Muscle of arm (tissue), 14 donors: ENCODE measurements at places on chromosomes 12 and 14. TPM values are rescaled to one million over a fixed set of nuclear protein-coding genes. Genes with fewer than 3 reads are reported as not detected.

DNA sequence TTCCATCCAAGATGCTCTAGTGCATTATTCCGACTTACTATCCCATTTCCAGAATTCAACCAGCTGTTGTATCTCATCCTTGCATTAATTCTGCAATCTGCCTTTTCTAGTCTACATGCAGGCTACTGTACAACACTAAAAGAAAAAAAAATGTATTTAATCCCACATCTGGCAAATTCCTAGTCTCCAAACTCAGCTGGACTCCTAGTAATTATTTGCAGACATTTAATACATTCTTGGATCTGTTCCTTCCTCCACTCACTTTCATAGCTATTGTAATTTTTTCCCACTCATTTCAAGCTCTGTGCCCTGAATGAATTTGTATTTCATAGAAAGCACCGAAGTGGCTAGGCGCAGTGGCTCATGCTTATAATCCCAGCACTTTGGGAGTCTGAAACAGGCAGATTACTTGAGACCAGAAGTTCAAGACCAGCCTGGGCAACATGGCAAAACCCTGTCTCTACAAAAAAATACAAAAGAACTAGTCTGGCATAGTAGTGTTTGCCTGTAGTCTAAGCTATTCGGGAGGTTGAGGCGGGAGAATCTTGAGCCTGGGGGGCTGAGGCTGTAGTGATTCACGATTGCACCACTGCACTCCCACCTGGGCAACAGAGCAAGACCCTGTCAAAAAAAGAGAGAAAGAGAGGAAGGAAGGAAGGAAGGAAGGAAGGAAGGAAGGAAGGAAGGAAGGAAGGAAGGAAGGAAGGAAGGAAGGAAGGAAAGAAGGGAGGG lies 39.5 kb upstream of the YAF2 start:
- DNase-seq = peak; percentile 29

Gene TAS2R8
- polyA plus RNA-seq = not detected

DNA sequence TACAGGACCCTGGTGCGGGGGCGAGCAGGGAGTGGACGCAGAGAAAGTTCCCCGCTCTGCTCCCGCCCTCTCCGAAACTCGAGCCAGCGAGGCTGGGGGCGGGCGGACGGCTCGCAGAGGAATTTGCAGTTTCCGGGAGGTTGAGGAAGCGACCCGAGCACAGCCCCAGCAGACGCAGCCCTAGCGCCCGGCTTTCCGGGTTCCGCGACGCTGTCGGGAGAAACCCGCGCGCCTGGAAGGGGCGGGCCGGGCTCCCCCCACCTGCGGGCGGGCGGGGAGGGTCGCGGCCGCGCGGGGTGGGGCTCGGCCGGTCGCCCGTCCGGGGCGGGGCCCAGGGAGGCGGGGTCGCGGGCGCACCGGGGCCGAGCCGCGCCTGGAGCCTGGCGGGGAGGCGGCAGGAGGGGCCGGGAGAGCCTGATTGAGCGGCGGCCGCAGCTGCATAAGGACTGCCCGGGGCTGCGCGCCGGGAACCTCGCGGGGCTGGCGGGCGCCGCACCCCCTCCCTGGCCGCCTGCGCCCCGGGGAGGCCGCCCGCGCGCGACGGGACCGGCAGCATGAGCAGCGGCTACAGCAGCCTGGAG lies at the start of gene RASSF3:
Gene RASSF3 (plus strand): TSS at position 417 of the 581 bp plus-strand sequence. CDS start 138 bp downstream, at position 555.
- peak; percentile 75 for DNase-seq

GRCh38 chr12:49930515-49931288 lies 19.8 kb upstream of the AQP2 start:
- no peak for DNase-seq

Gene ENDOU
- polyA plus RNA-seq = 0.29 TPM

DNA sequence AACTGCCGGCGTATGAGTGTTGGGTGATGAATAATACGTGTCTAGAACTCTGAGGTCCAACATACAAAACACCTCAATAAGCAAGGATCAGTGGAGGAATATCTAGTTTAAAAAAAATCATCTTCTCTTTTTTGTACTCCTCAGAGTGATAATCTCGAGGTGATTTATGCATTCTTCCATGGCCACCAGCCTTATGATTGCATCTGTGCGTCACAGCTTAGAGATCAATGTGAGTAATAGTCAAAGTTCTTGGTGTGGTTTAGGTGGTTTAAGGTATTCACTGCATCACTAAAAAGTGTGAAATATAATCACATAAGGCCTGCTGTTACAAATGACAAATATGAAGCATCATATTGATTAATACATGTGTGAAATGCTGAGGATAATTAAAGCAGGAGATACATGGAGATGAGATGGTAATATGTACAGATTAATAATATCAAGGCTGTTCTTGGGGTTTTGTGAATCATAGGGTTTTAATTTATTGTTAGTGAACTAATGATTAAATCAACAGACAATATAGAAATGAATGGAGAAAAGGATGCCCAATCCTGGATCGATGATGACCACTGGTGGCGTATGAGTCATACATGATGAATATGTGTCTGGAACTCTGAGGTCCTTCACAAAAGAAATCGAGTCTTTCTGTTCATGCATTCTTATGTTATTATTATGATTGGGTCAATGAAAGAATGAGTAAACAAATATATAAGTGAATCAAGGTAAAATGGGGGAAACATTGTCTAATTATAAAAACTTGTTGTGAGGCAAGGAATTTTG lies 68.8 kb upstream of the RTL1 start:
- DNase-seq = no peak

DNA sequence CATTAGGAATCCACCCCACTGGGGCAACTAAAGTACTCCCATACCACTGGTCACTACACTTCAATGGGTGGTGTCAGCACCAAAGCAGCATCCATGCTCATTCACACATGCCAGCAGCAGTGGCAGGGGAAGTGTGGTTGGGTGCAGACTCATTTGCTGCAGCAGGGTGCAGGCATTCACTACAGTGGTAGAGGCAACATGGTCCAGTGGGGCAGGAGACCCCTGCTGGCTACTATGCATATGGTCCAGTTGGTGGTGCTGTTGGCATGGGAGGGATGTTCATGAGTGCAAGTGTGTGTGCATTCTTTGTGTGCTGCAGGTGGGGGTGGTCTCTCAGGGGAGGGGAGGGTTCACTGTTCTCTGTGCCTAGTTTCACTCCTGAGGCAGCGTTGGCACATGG lies 908.4 kb upstream of the NOVA1 start:
- no peak for DNase-seq

Gene GLT8D2
- 77.0 TPM for polyA plus RNA-seq

DNA sequence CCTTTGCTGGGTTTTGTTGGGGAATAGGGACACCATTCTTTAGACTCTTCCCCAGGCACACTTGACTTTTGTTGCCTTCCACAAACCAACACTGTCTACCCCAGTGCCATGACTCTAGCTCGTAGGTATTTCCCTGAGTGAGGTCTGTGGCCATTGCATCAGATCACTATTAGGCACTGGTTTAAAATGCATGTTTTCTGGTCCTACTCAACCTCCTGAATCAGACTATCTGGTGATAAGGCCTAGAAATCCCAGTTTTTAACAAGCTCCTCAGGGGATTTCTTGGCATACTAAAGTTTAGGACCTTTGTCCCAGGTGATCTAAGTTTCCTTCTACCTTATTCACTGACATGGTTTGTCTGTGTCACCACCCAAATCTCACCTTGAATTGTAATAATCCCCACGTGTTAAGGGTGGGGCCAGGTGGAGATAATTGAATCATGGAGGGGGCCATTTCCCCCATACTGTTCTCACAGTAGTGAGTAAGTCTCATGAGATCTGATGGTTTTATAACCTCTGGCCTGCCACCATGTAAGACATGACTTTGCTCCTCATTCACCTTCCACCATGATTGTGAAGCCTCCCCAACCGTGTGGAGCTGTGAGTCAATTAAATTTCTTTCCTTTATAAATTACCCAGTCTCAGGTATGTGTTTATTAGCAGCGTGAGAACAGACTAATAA lies 87.8 kb upstream of the PSMC1 start:
- DNase-seq = no peak

DNA sequence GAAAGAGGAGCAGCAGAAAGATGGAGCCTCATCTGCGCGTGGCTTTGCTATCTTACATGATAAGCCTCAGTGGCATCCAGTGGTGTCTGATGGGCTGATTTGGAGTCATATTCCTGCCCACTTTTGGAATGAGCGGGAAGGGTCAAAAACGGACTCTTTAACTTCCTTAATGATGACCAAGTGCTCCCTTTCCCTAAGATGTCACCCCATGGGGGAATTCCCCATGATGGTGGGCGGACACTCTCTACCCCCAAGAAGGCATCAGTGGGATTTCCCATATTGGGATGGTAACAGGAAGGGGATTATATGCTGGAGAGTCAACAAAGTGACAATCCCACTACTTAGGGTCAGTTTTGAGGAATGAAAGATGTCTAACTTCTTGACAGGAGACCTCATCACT lies 110.9 kb downstream of the GPATCH2L start:
- DNase-seq = no peak

- no peak for DNase-seq
Measured at GRCh38 chr12:9626291-9626690, 18.6 kb upstream of the KLRB1 start.

DNA sequence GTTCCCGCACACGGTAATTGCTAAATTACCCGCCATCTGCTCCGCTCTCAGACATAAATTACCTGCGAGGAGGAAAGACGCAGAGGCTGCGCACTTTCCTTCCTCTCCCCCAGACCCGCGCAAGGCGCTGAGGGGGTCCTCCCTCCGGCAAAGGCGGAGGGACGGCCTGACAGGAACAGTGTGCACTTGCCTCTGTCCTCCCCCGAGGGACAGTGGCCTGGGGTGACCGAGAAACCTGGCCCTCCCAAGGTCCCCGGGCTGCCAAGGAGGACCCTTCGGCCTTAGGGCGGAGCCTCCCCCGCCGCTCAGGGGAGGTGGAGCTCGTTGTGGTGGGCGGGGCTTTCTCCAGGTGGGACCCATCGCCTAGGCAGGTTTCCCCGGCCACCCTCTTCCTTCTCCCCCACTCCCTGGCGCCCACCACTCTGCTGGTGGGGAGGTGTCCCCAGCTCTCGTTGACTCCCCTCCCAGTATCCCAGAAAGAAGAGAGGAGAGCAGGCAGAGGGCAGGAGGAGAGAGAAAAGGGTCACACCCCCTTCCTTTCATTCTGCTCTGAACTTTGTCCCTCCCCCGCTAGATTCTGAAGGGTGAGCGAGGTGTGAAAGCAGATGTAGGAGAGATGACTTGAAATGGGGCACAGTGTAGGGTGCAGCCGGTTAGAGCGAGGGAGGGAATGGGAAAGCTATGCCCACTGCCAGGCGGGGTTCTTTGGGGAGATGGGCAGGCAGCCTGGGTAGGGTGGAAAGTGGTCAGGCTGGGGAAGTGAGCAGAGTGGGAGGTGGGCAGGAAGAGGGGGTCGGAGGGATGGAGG lies 11.4 kb upstream of the CALCOCO1 start:
- no peak for DNase-seq

Gene ZBTB1
- not detected for polyA plus RNA-seq

Gene PRICKLE1
- 24.5 TPM for polyA plus RNA-seq

DNA sequence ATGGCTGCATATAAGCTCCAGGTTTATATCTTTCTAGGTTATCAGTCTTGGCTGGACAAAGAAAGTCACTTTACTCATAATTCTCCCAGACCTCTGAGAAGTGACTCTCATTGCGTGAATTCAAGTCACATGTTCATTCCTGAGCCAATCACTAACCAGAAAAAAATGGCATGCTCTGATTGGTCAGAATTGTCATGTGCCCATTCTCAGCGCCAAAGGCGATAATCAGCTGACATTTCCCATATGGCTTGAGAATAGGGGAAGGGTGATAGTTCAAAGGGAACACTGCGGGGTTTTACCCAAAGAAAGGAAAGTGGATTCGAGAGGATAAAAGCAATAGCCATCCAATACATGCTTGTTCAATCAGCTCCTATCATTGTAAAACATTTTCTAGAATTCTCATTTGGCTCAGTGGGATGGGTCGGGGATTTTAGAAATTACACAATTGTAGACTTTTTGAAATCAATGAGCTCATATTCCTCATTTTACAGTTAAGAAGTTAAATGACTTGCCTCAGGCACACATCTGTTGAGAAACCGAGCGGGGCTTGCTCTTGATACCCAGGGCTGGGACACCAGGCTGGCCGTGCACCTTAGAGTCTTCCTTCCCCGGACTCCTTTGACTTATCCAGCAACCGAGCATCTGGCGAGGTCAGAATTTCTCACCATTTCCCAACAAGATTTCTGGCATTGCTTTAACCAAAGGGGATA lies 454.0 kb upstream of the TBX3 start:
- no peak for DNase-seq

DNA sequence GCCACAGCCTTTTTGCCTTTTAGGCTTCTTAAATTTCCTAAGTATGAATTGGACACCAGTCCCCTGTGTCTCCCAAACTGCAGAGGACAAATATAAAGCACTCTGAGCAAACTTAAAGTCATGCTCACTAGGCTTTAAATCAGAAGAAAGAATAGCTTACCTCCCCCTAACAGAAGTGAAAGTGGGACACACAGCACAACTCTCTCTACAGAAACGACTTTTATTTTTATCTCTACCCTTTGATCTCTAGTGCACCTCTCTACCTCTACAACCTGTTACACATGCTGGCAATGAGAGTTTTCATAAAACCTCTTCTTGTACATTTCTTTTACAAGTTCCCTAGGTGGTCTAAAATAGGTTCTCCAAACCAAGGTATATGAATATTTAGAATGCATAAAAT lies 19.7 kb downstream of the IAPP start:
- no peak for DNase-seq

Gene ASCL1
- not detected for polyA plus RNA-seq

DNA sequence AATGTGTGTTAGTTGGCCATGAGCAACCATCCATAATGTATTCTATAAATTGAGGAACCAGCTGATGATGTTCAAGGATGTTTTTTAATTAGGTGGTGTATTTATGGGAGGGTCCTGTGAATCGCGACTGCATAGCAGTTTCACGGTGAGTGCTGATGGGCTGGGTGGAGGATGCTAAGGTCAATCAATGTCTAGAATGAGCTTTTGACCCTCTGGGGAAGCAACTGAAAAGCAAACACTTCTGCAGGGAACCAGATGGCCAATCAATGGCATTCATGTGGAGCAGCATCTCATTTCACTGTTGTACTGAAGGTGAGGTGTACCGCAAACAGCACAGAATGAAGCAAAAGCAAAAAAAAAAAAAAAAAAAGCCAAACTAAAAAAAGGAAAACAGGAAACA lies 676.1 kb upstream of the TMEM132C start:
- no peak for DNase-seq

DNA sequence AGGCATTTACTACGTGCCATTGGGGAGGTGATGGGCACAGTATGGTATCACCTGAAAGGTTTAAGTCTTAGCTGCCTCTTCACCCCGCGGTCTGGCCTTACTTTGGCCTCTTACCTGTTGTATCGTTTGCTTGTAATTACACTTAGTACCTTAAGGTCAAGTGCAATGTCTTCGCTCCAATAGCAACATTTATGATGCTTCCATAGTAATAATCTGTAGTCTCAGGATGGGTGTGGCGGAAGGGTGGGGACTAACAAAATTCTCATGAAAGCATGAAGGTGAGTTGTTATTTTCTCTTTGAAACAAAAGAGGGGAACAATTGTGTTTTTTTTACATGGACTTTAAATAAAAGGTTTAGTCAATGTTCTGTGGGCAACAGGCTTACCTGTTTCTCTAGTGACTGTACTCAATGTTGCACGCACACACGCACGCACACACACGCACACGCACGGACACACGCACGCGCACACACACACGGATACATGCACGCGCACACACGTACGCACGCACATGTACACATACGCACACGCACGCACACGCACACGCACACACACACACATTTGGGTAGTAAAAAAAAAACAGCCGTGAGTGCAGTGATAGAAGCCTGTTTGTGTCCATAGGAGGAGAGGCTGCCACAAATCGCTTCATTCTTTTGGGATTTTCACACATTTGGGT lies 91.4 kb downstream of the DNAH10 start:
- no peak for DNase-seq

GRCh38 chr12:116183741-116184141 lies 93.8 kb downstream of the MED13L start:
- DNase-seq = no peak
